Activated CD4-positive, alpha-beta T cell treated with anti-CD3 and anti-CD28 coated beads, Interleukin-2, amount 50 U/mL, for 1 hour (primary cell): ENCODE measurements at places on chromosomes 11 and 22.
A peak's percentile ranks its signal among the peaks of the same experiment; 100 is the strongest.

DNA sequence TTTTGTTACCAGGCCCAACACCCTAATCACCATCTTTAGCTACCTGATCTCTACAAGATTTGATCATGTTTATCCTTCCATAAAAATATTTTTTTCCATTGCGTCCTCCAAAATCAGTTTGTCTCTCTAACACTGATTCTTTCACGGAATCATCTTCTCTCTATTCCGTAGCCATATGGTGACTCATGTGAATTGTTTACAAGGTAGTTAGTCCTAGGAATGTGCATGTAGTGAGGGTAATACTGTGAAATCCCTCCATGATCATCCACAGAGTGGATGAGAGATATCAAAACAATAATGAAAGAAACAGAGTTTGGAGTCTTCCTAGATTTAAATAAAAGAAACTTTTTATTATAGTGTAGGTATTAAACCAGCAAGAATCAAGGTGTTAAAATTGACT is 230.2 kb downstream of the METTL15 start:
- no peak for DNase-seq

DNA sequence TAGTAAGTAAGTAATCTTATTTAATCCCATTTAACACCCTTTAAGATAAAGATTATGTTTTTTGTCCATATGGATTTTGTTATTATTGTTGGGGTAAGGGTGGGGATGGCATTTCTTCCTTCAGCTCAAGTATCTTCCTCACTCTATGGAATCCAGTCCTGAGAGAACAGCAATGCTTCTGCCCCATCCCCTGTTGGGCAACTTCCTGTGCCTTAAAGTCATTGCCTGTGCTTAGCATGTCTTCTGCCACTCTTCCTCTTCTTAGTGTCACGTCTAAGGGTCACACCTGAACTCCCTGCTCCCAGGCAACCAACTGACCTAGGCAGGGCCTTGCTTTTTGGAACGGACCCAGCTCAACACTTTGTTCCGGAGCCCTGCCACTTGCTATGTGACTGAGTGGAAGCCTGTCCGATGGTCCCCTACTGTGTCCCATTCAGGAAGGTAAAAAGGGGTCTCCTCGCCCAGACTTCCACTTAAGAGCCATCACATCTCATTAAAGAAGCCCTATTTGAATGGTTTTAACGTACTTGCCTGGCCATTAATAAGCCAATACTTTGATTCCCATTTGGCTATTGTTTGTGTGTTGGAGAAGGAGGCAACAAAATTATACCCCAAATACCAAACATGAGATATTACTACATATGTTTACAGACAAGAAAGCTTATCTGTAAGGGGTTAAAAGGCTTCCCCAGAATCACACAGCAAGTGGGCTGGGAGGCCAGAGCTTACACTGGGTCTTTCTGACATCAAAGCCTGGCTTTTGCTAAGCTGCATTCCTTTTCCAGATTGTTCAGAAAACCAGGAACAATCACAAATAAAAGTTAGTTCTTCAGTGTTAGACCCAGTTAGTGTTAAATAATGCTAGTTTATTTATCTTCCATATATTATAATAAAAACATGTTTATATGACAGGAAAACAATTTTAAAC is 59.2 kb downstream of the RAB38 start:
- DNase-seq: no peak

GRCh38 chr11:15805726-15806125 is 550.6 kb downstream of the SOX6 start:
- no peak for DNase-seq

- DNase-seq: no peak
Measured at GRCh38 chr11:117730208-117730800, 66.7 kb downstream of the DSCAML1 start.

GRCh38 chr11:106327637-106328036 is 250.2 kb downstream of the AASDHPPT start:
- no peak for DNase-seq

- no peak for DNase-seq
Measured at GRCh38 chr22:43501878-43502277, 90.1 kb downstream of the MPPED1 start.

GRCh38 chr11:134399996-134400395 is 12.0 kb downstream of the B3GAT1 start:
- DNase-seq: no peak

DNA sequence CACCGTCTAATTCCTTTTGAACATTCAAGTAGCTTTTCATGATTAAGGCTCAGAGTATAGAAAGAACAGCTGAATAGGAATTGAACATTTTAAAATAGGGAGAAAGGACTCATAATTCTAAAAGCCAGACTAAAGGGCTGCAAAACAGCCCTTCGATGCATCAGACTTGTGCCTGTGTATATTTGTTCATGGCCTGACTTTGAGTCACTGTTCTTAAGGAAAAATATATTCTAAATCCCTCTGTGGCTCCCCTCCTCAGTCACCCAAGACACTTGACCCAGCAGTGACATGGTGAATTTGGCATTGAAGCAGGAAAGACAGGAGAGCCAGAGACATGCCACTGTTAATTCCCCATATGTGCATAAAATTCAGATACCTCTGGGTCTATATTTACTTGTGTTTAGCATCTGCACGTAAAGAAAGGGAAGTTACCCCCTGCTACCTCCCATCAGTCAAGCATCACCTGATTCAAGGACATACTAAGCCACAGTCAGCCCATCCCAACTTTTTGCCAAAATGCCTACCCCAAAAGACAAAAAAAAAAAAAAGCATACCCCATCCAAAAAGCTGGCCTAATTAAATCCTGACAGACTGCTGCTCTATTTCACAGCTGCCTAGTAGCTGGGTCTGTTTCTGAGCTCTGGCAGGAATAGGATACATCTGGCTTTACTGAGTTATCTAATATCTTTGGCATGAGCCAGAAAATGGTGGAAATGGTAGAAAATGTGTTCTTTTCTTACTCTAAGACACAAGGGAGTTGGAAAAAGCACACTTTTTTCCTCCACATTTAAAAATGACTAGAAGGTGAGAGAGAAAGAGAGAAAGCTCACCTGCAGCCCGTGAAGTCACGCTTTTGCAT is 93.5 kb downstream of the COMMD9 start:
- DNase-seq: no peak

DNA sequence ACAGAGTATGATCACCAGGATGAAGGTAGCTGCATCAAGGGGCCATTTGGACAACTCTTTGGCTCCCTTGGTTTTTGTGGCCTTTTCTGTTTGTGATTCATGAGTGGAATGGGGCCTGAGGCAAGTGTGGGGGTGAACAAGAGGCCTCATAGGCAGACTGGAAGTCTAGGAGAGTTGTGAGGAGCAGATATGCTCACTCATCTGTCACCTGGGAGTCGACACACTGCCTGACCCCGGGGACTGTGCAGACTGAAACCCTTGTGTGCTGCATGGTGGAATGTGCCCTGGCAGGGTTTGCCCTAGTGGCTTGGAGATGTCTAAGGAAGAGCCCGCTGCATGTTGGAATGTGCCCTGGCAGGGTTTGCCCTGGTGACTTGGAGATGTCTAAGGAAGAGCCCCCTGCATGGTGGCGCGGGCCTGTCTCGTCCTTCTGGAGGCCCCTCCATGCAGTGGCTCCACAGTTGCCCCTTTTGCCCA is 60.0 kb downstream of the MED15 start:
- no peak for DNase-seq

- DNase-seq: no peak
Measured at GRCh38 chr11:128708660-128709059, 14.8 kb downstream of the FLI1 start.

- no peak for DNase-seq
Measured at GRCh38 chr11:71240061-71240690, 12.2 kb downstream of the SHANK2 start.

- no peak for DNase-seq
Measured at GRCh38 chr11:16454289-16454863, 98.0 kb upstream of the SOX6 start.

GRCh38 chr11:74577624-74578396 is 14.6 kb upstream of the POLD3 start:
- no peak for DNase-seq

- DNase-seq: no peak
Measured at GRCh38 chr22:46360891-46361290, 25.4 kb downstream of the TRMU start.

GRCh38 chr11:30406978-30407762 is 84.3 kb downstream of the ARL14EP start:
- no peak for DNase-seq

DNA sequence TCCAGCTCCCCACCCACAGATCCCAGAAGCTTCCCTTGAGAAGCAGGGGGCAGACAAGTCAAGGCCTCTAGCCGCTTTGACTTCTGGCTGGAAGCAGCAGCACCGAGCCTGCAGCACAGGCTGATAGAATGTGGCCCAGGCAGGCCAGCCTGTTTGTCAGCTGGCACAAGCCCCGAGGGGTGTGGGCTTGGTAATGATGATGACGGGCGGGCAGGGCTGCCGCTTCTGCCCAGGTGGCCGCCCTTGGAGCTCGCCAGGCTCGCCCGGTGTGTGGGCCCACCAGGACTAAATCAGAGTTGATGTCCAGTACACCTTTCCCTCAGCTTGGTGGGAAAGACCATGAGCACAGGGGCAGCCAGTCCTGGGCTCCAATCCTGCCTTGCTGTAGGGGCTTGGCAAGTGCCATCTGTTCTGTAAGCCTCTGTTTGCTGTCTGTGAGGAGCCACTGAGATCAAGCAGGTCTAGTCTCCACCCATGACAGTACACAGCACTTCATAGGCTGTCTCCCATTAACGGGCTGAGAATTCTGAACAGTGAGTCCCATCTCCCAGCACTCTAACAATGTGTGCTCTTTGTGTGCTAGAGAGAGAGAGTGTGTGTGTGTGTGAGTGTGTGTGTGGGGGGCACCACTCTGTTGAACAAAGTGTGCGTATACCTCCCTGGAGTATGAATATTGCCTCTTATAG is 26.8 kb downstream of the MICAL2 start:
- no peak for DNase-seq

- DNase-seq: no peak
Measured at GRCh38 chr11:120074076-120074475, 63.8 kb downstream of the TRIM29 start.

GRCh38 chr22:24986816-24987215 is 34.3 kb downstream of the KIAA1671 start:
- no peak for DNase-seq

DNA sequence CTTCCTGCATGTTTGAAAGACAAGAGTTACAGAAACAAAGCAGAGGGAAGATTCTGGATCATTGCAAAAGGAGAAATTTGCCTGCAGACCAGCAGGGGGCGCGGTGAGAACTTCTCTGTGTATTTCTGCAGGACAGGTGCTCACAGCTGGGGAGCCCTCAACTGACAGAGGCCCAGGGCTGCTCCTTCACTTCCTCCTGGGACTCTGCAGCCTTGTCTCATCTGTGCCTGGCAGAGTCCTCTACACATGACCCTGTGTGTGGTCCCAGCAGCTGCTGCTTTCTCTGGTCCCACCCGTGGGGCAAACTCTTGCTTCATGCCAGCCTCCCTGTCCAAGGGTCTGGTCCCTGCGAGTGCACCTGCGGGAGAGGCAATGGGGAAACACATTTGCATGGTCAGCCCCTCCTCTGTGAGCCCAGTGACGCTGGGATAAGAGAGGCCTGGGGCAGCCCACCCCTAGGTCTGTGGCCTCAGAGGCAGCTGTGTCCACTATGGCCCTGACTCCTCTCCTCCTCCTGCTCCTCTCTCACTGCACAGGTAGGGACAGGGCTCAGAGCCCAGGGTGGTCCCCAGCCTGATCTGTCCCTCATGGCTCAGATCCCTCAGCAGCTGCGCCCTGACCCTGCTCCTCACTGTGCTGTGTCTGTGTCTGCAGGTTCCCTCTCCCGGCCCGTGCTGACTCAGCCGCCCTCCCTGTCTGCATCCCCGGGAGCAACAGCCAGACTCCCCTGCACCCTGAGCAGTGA is 43.2 kb upstream of the VPREB1 start:
- peak; percentile 69 for DNase-seq

DNA sequence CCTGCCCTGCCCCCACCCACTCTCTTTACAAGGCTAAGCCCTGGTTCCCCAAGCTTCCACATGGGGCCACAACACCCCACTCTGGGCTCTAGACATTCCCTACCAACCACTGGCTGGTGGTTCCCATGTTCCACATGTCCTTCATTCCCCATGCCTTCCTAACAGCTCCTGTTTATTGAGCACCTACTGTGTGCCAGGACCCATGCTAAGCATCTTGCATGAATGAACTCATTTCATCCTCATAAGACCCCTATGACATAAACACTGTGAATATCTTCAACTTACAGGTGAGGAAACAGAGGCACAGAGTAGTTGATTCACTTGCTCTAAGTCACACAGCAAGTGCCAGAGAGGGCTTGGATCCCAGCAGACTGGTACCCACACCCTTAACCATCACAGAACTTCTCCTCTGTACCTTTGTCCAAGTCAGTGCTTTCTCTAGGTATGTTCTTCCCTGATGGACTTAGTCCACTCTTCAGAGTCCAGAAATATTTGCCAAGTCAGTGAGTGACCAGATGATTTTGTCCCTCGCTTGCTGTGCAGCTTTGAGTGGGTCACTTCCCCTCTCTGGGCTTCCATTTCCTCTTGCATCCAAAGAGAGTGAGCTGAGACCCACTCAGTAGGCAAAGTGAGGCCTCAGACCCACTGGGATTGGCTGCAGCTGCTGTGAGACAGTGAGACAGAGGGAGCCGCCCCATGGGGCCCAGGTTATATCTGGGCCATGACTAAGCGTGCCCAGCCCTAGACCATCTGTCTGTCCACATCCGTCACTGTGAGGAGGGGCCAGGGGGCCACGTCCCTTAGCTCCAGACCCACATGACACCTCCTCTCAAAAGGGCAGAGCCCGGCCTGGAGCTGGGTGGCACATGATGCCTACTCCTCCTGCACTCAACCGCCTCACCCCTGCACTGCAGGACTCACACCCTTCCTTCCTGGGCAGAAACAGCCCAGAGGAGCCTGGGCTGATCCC is 132.4 kb downstream of the MN1 start:
- no peak for DNase-seq

DNA sequence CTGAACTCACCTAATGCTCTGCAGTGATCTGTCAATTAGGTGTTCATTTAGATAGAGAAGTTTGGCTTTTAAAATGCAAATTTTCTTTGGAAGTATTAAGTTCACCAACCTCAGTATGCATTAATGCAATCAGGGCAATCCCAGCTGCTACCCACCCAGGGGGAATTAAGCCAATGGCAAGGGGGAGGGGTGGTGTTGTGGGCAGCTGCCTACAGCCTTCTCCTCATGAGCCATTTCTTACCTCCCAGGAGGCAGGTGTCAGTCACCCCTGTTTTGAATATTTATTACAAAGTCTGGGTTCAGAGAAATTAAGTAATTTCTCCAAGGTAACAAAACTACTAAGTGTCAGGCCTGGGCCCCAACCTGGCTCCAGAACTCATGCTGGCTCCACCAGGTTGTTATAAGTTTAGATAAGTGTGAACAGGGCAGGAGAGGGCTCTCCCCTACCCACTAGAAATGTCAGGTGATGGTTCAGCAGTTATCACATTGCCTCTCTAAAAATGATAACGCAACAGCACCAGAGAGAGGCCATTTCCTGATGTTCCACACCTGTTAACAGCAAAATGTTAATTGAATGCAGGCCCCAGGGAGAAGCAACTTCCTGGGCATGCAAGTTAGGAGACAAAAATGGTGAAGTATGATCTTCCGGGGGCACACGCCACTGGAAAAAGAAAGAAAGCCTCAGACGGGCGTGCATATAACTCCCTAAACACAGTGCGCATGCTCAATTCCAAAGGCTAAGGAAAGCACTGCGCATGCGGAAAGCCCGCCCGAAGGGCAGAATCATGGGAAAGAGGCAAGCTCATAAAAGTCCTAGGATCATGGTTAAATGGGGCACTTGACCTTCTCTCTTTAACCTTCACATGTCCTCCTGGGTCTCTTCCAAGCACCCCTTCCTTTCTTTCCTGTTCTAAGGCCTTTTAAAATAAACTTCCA is 35.4 kb upstream of the GNAZ start:
- DNase-seq: no peak
